Left renal cortex interstitium (tissue), 4 donors: ENCODE measurements at places on chromosomes 1 and 21.

DNA sequence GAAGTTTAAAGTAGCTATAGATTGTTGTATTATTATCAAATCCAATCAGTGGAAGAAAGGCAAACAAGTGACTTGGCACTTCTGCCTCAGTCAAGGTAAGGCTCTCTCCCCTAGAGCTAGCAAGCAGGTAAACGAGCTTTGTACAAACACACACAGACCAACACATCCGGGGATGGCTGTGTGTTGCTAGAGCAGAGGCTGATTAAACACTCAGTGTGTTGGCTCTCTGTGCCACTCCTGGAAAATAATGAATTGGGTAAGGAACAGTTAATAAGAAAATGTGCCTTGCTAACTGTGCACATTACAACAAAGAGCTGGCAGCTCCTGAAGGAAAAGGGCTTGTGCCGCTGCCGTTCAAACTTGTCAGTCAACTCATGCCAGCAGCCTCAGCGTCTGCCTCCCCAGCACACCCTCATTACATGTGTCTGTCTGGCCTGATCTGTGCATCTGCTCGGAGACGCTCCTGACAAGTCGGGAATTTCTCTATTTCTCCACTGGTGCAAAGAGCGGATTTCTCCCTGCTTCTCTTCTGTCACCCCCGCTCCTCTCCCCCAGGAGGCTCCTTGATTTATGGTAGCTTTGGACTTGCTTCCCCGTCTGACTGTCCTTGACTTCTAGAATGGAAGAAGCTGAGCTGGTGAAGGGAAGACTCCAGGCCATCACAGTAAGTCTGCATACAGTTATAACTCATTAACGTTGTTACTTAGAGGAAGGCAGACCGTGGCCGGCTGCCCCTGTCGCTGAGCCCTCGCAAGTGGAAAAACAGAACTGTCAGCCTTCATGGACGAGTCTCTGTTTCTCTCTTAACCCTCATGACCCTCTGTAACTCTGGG is at the start of gene PALMD:
PALMD (plus strand) TSS at position 415 of the 833 bp plus-strand sequence; CDS start at position 620, 205 bp downstream.
- no peak for DNase-seq

GRCh38 chr1:20429296-20429695 is 56.7 kb downstream of the CAMK2N1 start:
- DNase-seq, result no peak

- DNase-seq, result no peak
These were observed 47.7 kb downstream of the TPR start for GRCh38 chr1:186327331-186327730.

GRCh38 chr1:245988393-245989078 is 518.5 kb downstream of the SMYD3 start:
- no peak for DNase-seq

DNA sequence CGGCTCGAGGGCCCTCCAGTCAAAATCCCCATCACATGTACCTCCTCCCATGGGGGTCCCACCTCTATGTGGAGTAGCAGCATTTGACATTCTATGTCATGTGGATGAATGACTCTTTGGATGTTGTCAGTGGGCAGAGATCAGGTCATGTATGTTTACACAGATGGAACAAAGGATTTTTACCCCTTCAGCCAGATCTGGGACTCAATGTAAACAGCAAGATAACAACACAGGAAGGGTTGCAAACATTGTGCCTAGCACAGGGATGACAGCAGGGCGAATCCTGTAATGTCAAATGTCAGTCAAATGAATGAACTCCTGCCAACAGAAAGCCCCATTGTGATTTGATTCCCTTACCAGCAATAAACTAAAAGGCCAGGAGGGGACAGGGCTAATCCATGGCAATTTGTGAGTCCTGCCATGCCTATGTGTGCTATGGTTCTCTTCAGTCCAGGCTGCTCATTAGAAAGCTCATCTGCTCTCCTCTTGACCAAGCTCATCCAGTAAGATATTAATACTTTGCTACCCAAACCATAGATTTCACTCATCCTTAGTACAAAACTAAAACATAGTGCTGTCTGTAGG is 60.3 kb downstream of the PGBD5 start:
- no peak for DNase-seq

GRCh38 chr1:29372108-29372507 is 135.8 kb downstream of the PTPRU start:
- DNase-seq, result no peak
